Stimulated activated CD4-positive, alpha-beta T cell treated with anti-CD3 and anti-CD28 coated beads, Interleukin-15, amount 100 ng/mL, for 48 hours (primary cell): ENCODE measurements at places on chromosomes 5 and 9.

DNA sequence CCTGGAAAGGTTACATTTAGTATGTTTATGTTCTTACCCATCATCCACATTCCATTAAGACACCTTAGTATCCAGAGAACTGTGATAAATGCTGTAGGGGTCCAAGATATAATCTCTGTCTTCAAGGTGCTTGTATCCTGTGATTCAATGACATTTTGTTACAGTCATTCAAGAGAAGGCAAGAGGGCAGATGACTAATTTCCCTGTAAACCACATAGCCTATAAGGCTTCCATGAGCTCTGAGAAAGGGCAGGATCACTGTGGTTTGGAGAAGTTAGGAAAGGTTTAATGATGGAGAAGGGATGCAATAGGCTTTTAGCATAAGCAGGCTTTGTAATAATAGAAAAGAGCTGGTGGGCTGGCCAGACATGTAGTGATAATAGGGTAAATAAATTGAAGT is 40.0 kb downstream of the PAPPA start:
- no peak for DNase-seq

GRCh38 chr9:36748322-36748899 is 175.7 kb downstream of the MELK start:
- no peak for DNase-seq

- DNase-seq, result no peak
Observed at GRCh38 chr5:141729387-141730006, 47.5 kb upstream of the ARAP3 start.

- DNase-seq, result no peak
Observed at GRCh38 chr5:71591100-71591499, 4.0 kb downstream of the MCCC2 start.

GRCh38 chr5:17222664-17223063 is 5.2 kb downstream of the BASP1 start:
- no peak for DNase-seq

DNA sequence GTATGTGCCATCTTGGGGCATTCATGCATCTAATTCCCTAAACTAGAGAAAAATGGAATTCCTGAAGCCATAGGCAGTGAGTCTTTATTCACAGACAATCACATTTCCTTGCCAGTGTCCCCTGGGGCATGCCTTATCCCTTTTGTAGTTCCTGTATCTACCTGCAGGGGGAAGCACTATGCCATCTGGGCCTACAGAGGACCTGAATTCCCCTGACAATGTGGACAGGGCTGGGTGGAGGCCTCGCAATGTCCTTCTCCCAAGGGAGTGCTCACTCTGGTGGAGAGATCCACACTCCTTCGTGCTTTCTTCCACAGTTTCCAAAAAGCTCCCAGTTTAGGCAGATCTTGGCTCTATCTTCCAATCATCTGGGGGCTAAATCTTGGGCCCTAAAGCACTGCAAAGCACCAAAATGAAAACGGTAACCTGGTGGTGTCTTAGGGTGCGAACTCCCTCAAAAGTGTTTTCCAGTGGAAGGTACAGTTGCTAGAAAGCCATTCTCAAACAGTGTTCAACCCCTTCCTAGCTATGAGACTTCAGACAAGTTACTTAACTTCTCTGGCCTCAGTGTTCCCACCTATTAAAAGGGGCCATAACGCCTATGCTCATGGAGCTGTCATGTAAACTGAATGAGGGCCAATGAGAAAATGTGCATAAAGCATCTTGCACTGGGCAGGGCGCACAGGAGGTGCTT is 17.5 kb downstream of the WHRN start:
- DNase-seq, result peak; percentile 61

GRCh38 chr9:72800328-72800994 is 152.4 kb downstream of the ALDH1A1 start:
- DNase-seq, result no peak

- no peak for DNase-seq
Observed at GRCh38 chr9:107480386-107480789, 9.2 kb downstream of the KLF4 start.

GRCh38 chr9:105309531-105309931 is 65.1 kb downstream of the SLC44A1 start:
- DNase-seq, result no peak

DNA sequence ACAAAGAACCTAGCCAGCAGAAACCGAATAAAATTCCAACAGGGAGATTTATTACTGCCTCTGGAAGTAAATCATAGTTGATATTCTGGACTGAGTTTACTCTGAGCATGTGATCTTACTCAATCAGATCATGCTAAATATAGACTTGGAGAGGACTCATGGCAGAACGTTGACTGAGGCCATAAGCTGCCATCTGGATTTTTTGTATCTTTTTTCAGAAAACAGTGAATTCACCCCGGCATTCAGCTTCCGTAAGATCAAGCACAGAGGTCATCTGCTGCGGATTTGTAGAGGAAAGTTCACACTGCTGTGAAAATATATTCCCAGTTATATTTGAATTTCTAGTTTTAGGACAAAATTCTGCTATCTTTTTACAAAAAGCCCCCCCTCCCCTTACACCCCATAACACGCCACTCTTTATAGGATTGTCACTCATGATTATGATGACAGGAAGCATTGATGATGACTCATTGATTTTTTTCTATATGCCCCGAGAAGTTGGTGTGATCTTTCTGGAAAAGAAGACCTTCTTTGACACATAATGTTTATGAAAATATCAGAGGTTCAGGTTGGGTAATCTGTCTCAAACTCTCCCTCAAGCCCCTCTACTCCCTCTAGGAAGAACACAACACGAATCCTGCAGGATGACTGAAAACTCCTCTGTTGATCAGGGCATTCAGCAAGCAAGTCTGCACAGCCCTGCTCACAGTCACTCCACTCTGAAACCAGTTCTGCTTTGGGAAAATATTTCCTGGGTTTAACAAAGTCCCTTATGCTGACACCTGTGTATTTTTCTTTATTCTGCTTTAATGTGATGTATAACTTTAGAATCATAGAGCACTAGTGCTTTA is 70.8 kb downstream of the NXNL2 start:
- DNase-seq, result no peak

DNA sequence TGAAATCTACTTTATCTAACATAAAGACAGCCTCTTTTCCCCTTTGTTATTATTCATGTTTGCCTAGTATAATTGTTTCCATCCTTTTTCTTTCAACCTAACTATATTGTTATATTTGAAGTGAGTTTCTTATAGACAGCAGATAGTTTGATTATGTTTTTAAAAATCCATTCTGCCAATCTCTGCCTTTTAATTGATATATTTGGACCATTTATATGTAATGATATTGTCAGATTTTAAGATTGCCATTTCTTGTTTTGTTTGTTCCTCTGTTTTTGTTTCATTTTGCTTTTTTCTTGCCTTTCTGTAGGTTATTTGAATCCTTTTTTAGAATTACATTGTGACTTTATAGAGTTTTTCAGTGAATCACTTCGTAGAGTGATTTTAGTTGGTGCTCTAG is 74.8 kb upstream of the TMEM171 start:
- DNase-seq, result no peak

DNA sequence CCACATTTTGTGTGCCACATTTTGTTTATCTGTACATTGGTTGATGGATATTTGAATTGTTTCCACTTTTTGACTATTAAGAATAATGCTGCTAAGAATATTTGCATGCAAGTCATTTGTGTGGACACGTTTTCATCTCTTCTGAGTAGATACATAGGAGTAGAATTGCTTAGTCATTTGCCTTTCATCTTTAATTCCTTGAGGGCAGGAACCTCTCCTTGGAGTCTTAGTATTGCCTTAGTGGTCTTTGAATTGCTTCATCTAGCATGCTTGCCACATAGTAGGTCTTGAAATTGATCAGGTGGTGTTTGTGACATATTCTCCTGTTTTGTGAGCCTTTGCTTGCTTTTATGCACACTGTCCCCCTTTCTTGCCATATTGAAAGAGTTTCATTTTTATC is 128.5 kb downstream of the NR3C1 start:
- no peak for DNase-seq

GRCh38 chr9:36891341-36891811 is 142.7 kb downstream of the PAX5 start:
- no peak for DNase-seq

DNA sequence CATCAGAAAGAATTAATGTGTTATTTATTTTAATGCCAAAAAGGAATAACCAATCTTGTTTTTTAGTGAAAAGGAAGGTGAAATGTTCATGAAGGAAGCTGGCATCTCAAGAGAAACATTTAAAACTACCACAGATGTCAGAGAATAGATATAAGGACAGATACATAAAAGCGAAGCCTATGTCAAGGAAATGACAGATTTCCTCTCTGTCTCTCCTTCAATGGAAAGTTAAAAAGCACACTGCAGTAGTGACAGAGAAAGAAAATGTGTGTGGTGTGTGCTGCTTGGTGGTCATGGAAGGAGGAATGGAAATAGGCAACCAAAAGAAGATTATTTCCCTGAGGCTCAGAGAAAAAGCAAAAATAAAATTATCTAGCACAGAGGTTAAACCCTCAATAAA is 9.2 kb downstream of the WNT8A start:
- DNase-seq, result no peak

- no peak for DNase-seq
Observed at GRCh38 chr5:69493396-69494133, 975 bp downstream of the OCLN start.

DNA sequence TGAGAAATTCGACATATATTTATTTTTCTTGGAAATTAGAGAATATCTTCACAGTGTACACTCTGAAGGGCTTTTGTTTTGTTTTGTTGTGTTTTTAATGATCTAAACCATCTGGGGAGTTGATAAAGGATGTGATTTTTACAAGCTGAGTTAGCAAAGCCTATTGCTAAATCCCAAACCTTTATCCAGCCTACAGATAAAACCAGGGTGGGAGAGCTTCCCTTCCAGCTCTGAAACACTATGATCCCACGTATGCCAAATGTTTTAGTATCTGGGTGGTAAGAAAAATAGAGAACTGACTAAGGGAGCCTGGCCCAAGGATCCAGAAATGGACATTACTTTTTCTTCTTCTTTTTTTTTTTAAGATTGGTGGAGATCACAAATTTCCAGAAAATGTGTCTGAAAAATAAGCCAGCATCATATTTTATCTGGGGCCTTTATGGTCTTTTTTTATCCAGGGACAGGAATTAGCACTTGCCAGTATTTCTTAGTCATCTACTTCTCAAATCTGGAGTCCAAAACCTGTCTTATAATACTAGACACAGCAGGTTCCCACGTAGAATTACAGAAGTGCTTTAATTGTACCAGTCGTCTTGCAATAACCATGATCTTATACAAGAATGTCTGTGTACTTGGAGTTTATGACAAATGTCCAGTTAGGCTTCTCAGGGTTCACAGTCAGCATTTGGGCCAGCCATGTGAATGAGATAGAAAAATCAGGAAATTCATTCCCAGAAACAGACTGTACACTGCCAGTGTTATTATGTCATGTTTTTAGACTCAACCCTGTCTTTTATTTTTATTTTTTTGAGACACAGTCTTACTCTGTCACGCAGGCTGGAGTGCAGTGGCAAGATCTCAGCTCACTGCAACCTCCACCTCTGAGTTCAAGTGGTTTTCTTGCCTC is 290.8 kb upstream of the MPDZ start:
- no peak for DNase-seq

- DNase-seq, result no peak
Observed at GRCh38 chr5:172943906-172944305, 15.3 kb upstream of the RPL26L1 start.

DNA sequence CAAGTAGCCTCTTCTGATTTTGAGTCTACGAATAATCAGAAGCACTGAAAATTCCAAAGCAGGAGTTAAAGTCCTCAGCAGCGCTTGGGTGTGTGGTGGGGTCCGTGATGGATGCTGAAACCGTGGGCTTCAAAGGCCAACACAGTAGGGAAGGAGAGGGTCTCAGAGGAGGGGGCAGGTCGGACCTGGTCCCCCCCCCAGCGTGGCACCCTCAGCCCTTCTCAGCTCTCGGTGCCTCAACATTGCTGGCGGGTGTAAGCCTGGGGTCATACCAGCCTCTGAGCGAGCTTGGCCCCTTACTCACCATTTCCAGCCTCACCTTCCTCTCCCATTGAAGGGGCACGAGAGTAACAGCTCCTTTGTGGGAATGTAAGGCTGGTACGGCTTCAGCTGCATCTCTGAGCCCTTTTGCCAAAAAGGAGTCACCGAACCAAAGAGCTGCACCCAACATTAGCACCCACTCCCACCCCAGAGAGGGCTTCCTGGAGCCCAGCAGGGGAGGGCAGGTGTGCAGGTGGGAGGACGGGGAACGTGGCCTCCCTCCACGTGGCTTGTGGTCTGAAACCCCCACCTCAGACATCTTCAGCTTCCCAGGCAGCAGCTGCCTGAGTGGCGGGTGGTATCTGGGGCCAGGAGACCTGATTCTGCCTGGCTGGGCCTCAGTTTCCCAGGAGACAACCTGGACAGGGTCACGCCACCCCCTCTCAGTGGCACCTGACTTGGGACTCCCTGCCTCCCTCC is 6.7 kb upstream of the LCN1 start:
- no peak for DNase-seq

GRCh38 chr9:36893184-36893583 is 140.9 kb downstream of the PAX5 start:
- DNase-seq, result no peak

- DNase-seq, result no peak
Observed at GRCh38 chr9:84317563-84317962, 23.0 kb downstream of the SLC28A3 start.
